ENCODE measurements at places on chromosomes 6 and 20.

- no peak for DNase-seq
Observed at GRCh38 chr6:7685276-7685675, 40.6 kb upstream of the BMP6 start.

DNA sequence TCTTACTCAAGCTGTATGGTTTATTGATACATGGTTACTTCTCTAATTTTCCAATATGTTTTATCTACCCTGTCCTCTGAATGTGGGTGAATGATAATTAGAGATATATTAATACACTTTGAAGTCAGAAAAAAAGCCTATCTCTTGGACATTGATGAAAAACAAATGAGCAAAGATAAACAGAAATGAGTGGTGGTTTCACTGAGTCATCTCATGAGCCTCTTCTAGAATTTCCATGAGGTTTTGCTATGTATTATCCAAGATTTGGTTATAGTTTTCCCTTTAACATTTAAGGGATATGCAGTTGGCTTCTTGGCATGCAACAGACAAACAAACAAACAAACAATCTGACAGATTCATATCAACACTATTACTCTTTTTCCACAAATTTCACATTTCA, 586.8 kb downstream of the RFPL4B start:
- no peak for DNase-seq

DNA sequence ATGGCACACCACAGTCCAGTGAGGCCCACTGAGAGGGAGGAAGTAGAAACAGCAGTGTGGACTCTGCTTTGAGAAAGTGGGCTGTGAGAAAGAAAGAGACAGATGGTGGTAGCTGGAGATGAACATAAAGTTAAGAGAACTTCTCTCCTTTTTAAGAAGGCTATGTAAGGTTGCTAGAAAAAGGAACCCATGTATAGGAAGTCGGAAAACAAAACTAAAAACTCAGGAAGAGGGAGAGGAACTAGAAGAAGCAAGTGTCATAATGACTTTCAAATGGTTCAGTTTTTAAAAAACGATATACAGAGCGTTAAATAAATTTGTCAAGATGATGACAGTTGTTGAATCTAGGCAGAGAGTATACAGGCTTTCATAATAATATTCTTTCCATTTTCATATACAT, 25.4 kb upstream of the GMNN start:
- no peak for DNase-seq

DNA sequence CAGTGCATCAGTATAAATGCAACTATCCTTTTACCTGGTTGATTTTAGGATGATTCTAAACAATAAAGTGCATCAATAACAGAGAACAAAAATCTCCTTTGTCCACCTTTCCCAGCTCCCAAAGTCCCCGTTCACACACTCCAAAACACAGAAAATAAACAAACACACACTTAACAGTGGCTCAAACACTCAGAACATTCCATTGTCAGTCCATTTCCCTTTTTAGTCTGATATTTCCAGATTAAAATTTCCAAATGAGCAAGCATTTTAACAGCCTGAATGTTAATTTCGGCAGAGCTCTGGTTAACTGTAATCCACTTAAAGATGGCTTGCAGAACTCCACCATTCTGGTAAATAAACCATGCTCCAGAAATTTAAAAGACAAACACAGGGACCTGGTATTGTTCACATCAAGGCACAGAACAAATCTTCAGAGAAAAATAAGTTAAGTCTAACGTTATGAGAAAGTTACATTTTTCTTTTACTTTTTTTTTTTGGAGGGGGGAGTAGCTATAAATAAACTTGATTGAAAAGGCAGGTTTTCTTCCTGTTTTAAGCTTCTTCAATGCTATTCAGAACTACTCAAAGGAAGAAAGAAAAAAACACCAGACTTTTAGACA, 100.8 kb downstream of the DST start:
- no peak for DNase-seq
